ENCODE measurements at places on chromosomes 13 and 19.

- DNase-seq = no peak
Observed at GRCh38 chr13:79812070-79812850, 331.3 kb downstream of the NDFIP2 start.

- DNase-seq = no peak
Observed at GRCh38 chr19:53961523-53962356, 997 bp upstream of the CACNG8 start.

DNA sequence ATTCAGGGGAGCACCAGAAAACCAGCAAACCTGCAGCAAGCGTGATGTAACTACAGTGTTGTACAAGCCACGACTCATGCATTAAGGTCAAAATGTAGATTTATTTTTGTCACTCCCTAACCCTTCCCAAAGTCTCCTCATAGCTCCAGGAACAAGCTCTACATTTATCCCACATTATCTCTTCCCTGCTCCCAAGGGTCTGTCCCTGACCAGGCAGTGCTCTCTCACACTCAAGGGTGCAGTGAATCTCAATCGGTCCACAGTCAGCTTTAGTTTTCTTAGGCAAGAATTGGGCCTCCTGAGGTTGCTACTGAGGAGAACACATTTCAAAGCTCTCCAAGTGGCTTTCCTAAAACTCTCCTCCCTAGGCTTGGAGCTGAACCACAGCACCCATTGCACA lies 219.4 kb downstream of the NHLRC3 start:
- no peak for DNase-seq

DNA sequence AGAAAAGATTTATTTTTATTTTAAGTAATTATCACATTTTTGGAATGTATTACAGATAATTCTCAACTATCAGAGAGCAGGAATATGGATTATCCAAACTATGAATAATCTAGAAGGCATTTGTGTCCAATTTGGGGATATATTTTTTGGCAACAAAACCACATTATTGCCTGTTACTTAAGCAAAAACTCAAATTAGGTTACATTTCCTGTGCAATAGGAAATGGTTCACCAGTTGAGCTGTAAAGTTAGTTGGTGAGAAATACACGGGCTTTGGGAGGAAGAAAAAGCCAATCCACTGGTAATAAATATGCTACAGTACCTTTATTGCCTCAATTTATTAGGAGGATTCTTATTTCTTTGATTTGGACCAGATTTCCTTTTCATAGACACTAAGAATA lies 1075.2 kb downstream of the PCDH9 start:
- no peak for DNase-seq

DNA sequence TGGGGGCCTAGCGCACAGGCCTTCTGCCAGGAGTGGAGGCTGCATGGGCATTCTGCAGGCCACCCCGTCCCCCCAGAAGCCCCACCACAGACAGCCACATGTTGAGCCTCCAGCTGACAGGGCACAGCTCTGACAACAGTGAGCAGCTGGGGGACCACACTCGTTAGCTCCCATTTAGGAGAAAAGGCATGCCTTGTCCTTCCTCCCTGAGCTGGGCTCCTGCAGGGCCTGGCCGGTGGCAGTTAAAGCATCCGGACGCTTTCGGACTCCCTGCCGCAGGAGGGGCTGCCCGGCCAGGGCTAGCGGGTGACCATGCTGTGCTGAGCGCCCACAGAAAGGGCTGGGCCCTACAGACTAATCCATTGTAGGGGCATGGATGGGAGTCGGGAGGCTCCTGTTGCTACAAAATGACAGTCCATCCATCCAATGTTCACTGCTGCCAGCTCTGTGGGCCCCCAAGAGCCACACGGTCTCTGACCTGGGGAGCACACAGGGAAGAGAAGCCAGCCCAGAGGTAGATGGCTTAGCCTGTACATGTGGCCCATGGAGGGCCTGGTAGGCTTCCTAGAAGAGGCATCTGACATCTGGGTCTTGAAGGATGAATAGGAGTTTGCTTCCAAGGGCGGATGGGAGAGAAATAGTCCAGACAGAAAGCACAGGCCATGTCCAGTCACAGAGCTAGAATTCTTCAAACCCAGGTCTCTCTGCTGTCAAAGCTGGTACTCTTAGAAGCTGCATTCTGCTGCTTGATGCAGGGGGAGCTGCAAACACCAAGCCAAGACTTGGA lies 116.5 kb upstream of the VSTM2B start:
- no peak for DNase-seq

DNA sequence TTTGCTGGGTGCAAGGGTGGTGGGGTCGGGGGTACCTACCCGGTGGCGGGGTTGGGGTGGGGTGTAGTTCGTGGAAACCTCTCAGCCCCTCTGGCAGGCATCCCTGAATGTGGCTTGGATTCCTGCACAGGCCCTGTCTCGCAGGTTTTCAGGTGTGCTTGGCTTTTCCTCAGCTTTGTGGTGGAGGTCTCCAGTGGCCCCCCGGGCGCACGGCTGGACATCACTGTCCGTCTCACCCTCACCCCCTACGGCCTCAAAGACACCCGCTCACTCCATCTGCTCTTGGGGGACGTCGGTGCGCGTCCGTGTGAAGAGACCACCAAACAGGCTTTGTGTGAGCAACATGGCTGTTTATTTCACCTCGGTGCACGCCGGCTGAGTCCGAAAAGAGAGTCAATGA lies 44.3 kb downstream of the ZNF146 start:
- no peak for DNase-seq

Data from CD4-positive, alpha-beta T cell treated with Interferon alpha-2 for 1 hour (primary cell).